ENCODE measurements at places on chromosomes 16 and 17.
A peak's percentile ranks its signal among the peaks of the same experiment; 100 is the strongest.

GRCh38 chr16:31876951-31877828, 3.6 kb downstream of the ZNF267 start:
- no peak for DNase-seq
- H3K4me1 ChIP-seq = peaks cover 54% of the 10 kb centered on the region
- no peaks in the 10 kb centered on the region for H3K27me3 ChIP-seq

DNA sequence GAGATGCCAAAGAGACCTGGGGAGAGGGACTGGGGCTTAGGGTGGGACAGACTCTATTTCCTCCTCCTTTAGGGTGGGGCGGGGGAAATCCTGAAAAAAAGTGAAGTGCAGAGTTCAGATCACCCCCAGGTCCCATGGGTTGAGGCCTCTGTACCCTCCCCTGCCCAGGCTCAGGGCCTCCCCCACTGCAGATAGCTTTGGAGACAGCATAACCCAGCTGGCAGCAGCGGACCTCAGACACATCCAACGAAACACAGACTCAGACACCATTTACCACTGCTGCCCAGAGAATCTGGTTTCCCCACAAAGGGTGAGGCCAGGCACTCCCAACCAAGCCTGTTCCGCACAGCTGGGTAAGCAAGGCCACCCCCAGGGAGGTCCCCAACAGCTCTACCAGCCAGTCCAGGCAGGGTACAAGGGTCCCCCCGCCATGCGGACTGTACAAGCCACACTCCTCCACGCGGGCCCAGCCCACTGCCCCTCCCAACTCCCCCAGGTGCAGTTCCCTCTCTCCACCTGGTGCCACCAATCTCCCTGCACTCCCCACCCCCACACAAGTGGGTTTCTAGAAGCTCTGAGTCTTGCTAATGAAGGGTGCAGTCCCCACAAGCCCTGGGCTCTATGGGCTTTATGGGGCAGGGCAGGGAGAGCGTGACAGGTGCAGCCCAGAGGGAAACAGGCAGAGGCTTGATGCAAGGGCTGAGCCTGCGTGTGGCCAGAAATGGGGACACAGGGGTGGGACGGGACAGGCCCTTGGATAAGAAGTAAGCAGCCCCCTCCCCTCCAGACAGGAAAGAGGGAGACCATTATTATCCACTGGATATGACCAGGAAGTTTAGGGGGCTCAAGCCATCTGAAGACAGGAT, 8.9 kb downstream of the RHBDF2 start:
- peak overlapping the region; percentile 11 for H3K4me3 ChIP-seq
- H3K36me3 ChIP-seq = no peaks in the 10 kb centered on the region
- no peaks in the 10 kb centered on the region for H3K27me3 ChIP-seq
- DNase-seq = no peak

DNA sequence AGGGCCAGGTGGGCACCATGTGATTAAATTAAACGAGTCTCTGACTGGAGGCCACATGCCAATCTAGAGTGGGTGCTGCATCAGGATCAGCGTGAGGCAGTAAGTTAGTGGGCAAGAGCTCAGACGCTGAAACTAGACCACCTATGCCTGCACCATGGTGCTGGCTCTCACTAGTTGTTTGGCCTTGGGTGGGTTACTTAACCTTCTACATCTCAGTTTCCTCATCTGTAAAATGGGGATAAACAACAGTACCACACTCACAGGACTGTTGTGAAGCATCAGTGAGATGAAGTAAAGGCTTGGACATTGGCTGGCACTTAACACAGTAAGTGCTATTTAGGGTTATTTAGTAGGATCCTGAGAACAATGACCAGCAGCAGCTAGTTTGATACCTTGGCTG, 5.9 kb downstream of the NDUFAB1 start:
- H3K27ac ChIP-seq = no peak overlapping the region
- H3K4me1 ChIP-seq = peaks cover 48% of the 10 kb centered on the region
- no peak overlapping the region for H3K4me3 ChIP-seq
- H3K27me3 ChIP-seq = no peaks in the 10 kb centered on the region
- no peaks in the 10 kb centered on the region for H3K36me3 ChIP-seq

DNA sequence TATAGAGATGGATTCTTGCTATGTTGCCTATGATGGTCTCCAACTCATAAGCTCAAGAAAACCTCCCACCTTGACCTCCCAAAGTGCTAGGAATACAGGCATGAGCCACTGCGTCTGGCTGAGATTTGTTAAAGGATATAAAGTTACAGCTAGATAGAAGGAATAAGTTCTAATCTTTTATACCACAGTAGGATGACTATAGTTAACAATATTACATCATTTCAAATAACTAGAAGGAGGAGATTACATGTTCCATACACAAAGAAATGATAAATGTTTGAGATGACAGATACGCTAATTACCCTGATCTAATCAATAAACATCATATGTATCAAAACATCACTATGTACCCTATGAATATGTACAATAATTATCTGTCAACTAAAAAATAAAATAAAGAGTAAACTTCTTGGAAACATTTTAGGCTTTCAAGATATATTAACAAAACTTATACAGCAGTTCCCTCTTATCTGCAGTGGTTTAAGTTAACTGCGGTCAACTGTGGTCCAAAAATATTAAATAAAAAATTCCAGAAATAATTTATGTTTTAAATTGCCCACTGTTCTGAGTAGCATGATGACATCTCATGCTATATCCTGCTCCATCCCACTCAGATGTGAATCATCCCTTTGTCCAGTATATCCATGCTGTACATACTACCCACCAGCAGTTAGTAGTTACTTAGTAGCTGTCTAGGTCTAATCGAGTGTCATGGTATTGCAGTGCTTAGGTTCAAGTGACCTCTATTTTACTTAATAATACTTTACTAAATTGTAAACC, 129.2 kb upstream of the NACA2 start:
- no peaks in the 10 kb centered on the region for H3K36me3 ChIP-seq
- H3K4me1 ChIP-seq = no peaks in the 10 kb centered on the region
- no peaks in the 10 kb centered on the region for H3K27me3 ChIP-seq
- no peak for DNase-seq
- H3K4me3 ChIP-seq = no peak overlapping the region

GRCh38 chr16:55832773-55833691, at the start of gene CES1:
TSS of gene CES1 (minus strand) at chr16:55833096. CDS start at chr16:55833055, 41 bp downstream.
- no peak within 1 kb of the TSS for H3K27ac ChIP-seq
- peak within 1 kb of the TSS; percentile 46 for H3K4me3 ChIP-seq
- H3K4me1 ChIP-seq = no peaks in the 10 kb centered on the region
- H3K27me3 ChIP-seq = no peaks in the 10 kb centered on the region
- DNase-seq = no peak

DNA sequence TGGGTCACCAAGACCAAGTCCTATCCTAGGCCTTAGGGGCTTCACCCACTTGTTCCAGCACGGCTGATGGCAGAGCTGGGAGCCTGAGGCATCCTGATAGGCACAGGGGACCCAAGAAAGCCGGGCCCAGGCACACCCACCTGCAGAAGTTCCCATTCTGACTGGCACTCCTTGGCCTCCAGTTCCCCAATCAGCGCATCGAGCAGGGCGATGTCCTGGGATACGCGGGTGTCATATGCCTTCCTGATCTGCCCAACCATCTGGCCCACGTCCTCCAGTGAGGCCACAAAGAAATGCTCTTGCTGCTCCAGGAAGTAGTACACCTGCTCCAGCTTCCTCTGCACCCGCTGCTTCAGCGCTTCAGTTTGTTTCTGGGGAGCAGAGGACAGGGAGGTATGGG, 9.6 kb downstream of the MEFV start:
- no peak overlapping the region for H3K27ac ChIP-seq
- no peak for DNase-seq
- peaks cover 13% of the 10 kb centered on the region for H3K27me3 ChIP-seq

DNA sequence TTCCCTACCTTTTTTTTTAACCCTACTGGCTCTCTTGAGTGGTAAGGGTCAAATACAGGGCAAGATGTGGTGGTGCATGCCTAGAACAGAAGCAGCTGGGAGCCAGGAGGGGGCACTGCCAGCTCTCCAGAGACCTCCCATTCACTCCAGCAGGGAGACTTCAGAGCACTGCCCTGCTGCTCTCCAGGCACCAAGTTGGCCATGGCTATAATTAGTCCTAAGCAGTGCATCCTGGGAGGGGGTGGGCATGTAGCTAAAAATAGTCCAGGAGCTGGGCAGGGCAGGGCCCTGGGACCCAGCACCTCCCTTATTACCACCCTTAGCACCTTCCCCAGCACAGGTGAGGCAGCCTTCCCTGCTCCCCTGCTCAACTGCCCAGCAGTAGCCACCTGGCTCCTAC, 3.5 kb downstream of the CORO6 start:
- no peaks in the 10 kb centered on the region for H3K27me3 ChIP-seq
- peaks cover 28% of the 10 kb centered on the region for H3K4me1 ChIP-seq
- peak; percentile 67 for DNase-seq
- H3K4me3 ChIP-seq = no peak overlapping the region
- peak overlapping the region; percentile 89 for H3K27ac ChIP-seq
